ENCODE measurements at places on chromosomes 12 and 14.
A peak's percentile ranks its signal among the peaks of the same experiment; 100 is the strongest.

DNA sequence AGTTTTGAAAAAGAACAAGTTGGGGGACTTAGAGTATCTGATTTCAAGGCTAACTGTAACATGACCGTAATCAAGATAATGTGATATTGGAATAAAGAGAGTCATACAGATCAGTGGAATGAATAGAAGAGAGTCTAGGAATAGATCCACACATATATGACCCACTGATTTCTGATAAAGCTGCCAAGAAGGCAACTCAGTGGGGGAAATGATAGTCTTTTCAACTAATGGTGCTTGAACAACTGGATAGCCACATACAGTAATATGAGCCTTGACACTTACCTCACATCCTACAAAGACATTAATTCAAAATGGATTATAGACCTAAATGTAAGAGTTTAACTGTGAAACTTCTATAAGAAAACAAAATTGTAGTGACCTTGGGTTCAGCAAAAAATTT, 3.8 kb downstream of the PRKCH start:
- DNase-seq: no peak

- DNase-seq: peak; percentile 93
These were observed 16.0 kb upstream of the ENDOU start for GRCh38 chr12:47741340-47741703.

DNA sequence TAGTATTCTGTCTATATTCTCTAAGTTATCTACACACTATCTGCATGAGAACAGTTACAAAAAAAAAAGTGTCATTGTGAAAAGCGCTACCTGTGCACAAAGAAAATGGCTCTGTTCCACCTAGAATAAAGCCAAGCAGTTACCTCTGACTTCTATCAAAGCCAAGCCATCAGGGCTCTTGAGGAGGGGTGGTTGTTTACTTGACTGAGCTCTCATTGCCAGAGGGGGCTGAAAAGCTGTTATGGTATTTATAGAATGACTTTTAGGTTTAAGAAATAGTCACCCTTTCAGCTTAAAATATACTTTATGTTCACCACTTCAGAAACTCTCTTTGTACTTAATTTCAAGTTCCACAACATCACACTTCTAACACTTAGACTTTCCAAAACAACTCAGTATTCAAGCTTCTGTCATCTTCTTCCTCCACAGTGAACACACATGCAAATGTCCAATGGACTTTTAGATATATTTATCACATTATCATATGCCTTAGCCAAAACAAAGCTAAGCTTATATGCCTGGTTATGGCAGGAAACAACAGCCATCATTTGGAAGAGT, 7.5 kb downstream of the ITPR2 start:
- DNase-seq: no peak

DNA sequence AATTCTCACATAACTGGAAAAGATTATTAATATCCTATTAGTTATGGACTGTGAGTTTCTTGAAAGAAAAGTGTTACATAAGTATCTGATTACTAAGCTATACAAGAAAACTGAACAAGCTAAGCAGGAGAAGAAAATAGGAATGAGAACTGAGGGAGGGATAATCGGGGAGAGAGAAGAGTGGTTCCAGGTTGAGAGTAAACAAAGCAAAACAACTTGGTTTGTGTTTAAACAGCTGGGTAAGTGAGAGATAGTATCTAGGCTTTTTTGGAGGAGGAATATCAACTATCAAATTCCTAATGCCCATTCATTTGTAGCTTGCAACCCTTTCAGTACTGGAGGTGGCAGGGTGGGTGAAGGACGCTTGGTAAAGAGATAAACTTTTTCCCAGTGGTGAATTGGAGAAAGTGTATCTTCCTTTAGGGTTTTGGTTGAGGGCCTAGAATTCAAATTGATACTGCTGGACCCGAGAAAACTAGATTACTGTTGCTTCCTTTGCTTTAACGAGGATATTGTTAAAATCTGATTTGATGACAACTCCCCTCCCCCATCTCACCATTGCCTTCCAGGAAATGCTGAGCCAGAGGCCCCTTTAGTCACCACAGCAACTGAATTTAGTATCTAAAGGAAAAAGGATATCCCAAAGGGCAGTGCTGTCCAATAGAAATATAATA, 2.0 kb upstream of the SLC2A3 start:
- no peak for DNase-seq

DNA sequence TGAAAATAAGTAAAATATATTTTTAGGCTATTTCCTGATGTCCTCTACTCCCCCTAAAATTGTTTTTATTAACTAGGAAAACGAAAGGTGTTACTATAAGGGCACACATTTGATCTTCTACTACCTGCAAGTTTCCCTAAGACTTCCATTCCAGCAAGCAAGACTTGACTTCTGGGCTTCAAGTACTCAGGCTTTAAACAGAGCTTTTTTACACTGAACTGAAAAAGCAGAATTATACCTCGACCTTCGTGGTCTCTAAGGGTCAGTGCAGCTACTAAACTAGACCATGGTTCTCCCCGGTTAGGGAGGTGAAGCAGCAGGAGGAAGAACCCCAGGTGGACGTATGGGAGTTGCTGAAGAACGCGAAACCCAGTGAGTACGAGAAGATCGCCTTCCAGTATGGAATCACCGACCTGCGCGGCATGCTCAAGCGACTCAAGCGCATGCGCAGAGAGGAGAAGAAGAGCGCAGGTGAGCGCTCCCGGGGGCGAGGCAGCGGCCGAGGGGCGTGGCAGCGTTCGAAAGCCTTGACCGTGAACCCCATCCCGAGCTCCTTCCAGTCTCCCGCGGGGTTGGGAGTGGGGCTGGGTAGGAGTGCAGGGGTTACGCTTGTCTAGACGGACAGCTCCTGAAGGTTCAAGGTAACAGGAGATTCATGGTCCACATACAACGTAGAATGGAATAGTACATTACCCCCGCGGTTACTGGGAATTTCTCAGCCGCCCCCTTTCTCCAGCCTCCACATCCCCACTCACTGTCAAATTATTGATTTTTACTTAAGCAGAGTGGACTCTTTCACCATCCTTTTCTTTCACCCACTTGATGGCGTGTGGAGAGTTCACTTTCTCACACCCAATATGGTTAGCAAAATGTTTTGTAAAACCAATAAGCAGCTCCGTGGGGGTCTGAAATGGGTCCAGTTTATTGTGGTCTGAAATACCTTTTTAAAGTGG, 47.6 kb downstream of the MYBPC1 start:
- no peak for DNase-seq

- no peak for DNase-seq
These were observed 5.2 kb downstream of the MMP17 start for GRCh38 chr12:131833288-131833895.

DNA sequence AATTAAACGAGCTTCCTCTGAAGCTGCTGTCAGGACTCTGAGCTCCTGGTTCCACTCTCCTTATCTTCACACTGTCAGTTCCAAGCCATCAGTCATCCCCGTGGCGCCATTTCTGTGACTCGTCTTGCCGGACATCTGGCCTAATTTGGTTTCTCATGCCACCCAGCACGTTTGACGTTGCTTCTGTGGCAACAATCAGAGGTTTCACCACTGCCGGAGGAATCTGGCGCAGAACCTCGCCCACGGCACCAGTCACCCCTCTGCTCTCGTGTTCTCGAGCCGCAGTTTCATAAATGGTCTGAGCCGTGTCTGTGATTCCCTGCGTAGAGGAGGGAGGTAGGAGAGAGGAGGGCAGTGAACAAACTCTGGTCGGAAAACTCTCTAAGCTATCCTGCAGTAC, 29.7 kb downstream of the BDKRB1 start:
- no peak for DNase-seq

GRCh38 chr14:58131386-58131785, 20.6 kb downstream of the ARMH4 start:
- no peak for DNase-seq

DNA sequence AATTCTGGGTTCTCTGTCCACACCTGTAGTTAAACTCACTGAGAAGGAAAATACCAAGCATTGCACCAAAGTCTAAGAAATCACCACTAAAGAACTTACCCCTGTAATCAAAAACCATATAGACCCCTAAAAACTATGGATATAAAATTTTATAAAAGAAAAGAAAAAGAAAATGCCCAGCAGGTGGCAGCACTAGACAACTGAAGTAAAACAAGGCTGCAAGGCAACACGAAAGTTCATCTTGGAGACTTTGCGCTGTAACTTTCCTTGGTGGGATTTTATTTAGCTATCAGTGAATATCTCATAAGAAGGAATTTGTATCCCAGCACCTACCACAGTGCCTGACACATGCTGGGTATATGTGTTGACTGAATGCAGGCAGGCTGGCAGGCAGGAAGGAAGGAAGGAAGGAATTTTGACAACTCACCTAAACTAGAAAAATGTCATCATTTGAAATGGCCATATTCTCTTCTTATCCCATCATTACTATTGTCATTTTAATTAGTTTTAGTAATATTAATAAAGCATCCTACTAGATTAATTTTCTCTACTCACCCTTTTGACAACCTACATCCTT, 68.2 kb upstream of the ETV6 start:
- DNase-seq: peak; percentile 67

- DNase-seq: peak; percentile 12
These were observed 18.0 kb downstream of the LRRC74A start for GRCh38 chr14:76844223-76844622.

DNA sequence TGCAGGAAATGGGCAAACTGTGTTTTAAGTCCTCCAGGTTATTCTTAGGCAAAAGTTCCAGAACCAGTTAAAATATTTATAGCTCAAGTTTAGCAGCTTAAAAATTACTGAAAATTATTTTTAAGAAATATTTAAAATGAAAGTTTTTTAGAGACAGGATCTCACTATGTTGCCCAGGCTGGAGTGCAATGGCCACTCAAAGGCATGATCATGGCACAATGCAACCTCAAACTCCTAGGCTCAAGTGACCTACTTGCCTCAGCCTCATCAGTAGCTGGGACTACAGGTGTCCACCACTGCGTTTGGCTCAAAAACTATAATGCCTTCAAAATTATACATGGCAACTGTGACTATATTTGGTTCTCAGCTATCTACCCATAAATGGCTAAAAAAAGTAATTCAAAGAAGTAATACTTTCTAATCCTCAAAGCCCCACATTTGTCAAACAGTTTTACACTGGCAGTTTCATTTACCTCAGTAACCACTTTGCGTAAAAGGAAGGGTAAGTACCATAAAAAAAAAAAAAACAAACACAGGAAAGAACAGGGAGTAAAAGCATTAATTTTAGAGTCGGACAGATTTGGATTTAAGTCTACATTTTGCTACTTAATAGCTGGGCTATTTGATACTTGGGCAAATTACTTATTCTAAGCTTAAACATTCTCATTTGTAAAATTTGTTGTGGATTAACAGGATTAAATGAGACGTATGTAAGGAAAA, 9.2 kb downstream of the KLHL28 start:
- DNase-seq: no peak

DNA sequence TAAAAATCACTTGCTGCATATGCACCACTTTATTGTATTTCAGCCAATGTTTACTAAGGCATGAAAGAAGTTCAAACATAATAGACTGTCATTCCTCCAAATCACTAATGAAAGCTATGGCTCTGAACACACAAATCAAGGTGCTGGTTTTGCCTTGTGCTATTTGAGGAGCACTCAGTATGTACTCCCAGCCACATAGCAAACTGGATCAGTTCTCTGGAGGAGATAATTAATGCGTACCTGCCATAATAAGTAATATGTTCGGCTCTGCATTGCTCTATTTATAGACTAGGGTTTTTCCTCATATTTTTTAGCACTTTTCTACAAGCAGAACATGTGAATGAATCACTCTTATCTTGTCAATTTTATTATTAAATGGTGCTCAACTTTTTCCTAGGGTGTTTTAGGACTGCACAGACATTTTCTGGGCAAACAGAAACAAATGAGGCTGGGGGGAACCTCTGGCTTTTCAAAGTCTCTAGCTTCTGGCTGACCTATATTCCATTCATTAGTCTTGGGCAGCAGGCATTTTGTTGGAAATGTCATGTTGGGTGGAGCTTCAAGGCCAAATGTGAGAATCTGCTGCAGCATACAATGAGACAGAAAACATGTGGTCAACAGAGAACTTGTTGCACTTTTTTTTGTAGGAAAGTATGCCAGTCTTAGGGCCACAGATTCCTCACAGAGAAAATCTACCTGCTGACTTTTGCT, 88.4 kb downstream of the GRIP1 start:
- DNase-seq: no peak

GRCh38 chr12:31737763-31738162, 8.9 kb upstream of the AMN1 start:
- no peak for DNase-seq

- DNase-seq: no peak
These were observed 77.9 kb downstream of the SPATA7 start for GRCh38 chr14:88463318-88463717.

- DNase-seq: peak; percentile 16
These were observed 98.3 kb downstream of the PDZRN4 start for GRCh38 chr12:41286426-41286825.

DNA sequence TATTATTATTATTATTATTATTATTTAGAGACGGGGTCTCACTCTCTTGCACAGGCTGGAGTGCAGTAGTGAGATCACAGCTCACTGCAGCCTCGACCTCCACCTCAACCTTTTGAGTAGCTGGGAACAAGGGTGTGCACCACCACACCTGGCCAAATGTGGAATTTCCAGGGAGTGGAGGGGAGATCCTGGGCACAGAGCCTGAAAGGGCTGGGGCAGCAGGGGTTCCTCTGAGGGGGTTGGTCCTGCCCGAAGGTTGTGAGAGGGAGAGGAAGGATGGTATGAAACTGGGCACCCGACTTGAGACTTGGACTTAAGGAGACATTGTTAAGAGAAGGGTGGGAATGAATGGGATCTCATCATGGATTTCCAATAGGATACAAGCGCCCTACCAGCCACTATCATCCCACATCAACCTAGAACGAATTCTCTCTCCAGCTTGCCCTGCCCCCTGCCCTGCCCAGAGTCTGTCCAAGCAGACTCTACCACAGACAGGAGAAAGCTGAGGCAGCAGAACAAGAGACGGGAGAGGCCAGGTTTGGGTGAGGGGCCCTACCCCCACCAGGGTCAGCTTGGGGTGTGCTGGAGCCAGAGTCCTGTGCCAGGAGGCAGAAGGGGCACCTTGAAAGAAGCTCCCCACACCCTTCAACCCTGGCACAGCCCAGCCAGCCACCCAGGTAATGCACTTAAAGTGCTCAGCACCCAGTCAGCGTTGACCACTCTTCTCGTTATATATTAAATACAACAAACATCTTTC, 2.4 kb upstream of the DYNC1H1 start:
- DNase-seq: no peak

- no peak for DNase-seq
These were observed 2.0 kb downstream of the MYH7 start for GRCh38 chr14:23433457-23433856.

DNA sequence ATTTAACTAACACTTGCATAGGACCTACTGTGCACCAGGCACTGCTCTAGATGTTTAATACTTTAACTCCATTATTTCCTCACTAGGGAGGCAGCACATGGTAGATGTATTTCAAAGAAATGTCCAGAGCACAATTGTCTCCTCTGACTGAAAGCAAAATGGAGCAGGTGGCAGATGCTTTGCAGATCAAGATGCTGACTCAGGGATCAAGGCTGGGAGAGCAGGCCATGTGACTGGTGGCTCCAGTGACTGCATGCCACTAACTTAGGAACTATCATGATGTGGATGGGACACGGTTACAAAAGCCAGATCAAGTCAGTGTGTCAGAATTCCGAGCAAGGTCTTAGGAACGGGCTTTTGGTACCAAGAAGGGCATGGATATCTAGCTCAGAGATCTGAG, 28.2 kb downstream of the SERPINA11 start:
- DNase-seq: no peak

- no peak for DNase-seq
These were observed 310.0 kb upstream of the DDHD1 start for GRCh38 chr14:53462931-53463778.
